Mesothelial cell of epicardium (in vitro differentiated cells): ENCODE measurements at places on chromosomes 16 and 17.

DNA sequence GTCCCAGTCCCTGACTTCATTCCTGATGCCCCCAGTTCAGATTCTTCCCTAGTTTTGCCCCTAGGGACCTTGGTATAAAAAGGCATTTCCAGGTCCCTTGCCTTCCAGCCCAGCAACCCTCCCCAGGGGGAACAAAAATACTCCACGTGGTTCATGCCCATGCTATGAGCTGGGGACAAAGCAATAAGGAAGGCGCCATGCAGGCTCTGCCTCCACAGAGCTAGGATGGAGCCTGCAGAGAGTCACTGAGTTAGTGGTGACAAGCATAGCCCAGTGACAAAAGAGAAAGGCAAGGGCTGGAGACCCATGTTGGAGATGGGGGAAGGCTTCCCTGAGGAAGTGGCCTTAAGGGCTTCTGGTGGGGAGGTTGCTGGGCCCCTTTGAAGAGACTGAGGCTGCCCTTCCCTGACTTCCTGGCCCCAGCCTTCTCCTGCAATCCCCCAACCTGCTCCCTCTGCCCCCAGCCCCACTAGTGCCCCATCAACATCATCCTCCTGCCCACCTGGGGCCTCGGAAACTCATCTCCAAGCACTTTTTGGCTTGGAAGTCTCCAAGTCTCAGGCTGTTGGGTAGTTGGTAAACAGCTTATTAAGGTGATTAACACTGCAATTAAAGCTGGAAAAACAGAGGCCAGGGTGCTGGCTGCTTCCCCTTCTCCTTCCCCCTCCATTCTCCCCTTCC is 9.6 kb downstream of the DLX3 start:
- DNase-seq = no peak

- no peak for DNase-seq
These were observed 50.6 kb downstream of the CREBBP start for GRCh38 chr16:3829631-3830536.

DNA sequence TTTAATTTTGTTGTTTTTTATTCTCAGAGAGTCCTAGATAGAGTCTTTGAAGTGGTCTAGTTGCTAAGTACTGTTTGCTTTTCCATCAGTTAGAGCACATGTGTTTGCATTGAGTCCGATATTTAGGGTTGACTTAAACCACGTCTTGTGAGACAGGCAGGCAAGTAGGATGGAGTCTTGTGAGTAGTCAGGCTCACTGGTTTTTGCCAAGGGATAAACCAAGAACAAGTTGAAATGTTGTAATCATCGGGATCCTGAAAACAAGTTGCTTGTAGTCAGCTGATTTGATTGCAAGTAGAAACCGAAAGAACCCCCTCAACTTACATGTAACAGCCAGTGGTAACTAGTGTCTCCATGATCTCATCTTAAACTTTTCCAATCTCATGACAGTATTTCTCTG is 17.2 kb downstream of the ATP6V0A1 start:
- DNase-seq = no peak

DNA sequence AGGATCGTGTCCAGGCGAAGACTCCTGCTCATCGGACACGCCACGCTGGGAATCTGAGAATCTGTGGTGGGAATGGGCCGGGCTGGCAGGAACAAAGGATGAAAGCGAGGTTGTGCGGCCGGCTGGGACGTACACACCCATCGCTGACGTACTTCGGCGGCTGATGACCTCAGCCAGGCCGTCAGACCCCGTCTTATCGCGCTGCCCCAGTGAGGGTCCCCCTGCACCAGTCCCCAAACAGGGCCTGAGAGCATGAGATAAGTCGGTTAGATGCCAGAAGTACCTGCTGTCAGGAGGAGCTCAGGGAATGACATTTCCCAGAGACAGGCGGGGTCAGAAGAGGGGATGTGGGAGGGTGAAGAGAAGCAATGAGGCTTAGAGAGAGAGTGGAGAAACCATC is 16.0 kb upstream of the SP6 start:
- DNase-seq = no peak

DNA sequence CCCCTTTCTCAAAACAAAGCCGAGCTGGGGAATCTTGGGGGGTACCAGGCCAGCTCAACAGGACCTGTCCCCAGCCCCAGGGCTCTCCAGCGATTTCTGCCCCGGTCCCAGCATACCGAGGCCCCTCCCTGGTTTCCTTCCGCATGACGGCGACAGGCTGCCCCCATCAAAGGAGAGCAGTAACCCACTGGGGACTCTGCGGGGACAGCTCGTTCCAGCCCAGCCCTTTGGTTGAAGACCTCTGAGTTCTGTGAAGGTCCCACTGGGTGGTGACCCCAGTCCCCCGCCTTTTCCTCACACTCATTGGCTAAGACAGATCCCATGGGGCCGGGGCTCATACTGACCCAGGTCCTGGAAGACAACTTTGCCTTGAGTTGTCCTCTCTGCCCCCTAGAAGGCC is 4.1 kb downstream of the SMTNL2 start:
- no peak for DNase-seq

- DNase-seq = no peak
These were observed 308.2 kb upstream of the GOT2 start for GRCh38 chr16:59042301-59042700.

- DNase-seq = peak; percentile 75
These were observed at the start of gene FN3K for GRCh38 chr17:82734987-82735866. Gene FN3K, plus strand, starts transcription at chr17:82735615. Its CDS starts 22 bp downstream, at chr17:82735637.

DNA sequence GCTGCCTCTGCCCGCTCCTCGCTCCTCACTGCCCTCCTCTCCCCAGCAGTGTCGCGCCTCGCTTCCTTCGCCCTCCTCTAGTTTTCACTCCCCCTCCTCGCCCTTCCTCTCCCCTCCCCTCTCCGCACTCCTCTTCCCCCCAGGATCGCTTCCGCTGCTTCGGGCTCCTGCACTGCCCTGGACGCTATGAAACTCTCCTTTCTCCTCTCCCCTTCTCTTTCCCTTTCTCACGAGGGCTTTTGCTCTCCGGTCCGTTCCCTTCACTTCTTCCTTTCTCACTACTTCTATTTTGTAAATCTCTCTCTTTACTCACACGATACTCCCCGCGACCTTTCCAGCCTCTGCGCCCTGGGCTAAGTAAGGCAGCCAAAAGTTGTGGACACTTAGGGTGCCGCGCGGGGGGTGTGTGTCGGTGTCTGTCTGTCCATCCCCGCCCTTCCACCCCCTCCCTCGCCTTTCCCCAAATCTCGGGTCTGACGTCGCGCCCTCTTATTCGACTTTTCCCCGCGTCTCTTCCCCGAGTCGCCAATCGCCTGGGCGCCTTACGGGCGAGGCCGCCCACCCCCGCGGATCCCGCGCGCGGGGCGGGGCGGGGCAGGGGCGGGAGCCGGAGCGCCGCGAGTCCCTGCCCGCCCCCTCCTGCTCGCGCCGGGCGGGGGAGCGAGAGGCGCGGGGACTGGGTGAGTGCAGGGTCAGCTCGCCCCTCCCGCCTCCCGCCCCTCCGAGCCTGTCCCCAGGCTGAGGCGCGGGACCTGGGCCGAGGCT is at the start of gene IRX3:
IRX3 (minus strand) TSS at position 422 of the 765 bp plus-strand sequence. CDS start 737 bp downstream, outside the sequence.
- DNase-seq = peak; percentile 78

DNA sequence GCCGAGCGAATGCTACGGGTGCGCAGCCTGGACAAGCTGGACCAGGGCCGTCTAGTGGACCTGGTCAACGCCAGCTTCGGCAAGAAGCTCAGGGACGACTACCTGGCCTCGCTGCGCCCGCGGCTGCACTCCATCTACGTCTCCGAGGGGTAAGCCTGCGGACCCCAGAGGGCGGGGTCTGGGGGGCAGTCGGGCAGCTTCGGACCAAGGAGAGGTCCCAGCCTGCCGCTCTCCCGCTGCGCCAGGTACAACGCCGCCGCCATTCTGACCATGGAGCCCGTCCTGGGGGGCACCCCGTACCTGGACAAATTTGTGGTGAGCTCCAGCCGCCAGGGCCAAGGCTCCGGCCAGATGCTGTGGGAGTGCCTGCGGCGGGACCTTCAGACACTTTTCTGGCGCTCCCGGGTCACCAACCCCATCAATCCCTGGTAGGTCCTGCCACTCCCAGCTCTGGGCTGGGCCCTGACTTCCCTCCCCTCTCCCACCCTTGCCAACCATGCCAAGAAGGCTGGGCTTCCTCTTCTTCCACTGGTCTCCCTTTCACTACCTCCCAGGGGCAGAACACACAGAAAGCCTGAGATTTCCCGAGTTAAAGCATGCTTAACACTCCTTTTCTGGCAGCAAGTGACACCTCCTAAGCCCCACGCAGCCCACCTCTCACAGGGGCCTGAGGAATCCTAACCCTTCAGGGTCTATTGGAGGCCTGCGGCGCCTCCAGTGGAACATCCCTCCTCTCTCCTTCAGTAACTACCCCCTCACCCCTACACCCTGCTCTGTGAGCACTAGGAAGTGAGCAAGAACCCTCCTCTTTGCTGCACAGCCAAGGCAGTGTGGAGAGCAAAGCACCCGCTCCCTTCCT is 3.2 kb downstream of the NAGS start:
- no peak for DNase-seq

DNA sequence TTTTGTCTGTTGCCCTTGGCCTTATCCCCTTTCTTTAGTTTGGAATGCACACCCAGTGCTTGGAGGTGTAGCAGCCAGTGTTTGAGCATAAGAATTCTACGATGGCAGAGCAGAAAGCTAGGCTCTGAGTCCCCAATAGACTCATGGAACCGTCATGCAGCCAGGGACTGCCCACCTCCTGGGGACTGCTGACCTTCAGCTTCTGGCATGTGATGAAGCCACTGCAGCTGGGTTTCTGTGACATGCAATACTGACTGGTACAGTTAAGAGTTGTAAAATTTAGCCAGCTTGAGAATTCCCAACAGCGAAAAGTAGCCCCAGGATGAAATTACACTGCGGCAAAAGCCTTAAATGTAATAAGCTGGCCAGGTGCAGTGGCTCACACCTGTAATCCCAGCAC is 9.0 kb upstream of the MAP3K14 start:
- DNase-seq = no peak

- DNase-seq = no peak
These were observed 16.1 kb downstream of the TEKT5 start for GRCh38 chr16:10678655-10679054.

GRCh38 chr17:8698162-8698971 is 46.3 kb downstream of the CCDC42 start:
- peak; percentile 82 for DNase-seq

DNA sequence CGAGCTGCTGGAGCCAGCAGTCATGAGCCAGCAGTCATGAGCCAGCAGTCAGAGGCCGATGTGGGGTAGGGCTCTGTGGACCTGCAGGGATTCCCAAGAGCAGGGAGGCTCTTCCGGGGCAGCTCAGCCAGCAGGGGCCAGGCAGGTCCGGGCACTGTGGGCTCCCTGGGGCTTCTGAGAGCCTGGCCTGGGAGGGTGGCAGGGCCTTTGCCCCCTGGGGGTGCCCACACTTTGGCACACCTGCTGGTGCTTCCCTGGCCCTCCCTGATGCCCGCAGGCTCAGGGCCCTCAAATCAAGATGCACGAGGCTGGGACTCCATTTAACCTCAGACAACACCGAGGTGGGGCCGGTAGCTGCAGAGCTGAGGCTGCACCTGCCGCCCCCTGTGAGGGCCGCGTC is 18.1 kb downstream of the SOX8 start:
- no peak for DNase-seq

- DNase-seq = no peak
These were observed 8.8 kb downstream of the SBK1 start for GRCh38 chr16:28301154-28301553.

DNA sequence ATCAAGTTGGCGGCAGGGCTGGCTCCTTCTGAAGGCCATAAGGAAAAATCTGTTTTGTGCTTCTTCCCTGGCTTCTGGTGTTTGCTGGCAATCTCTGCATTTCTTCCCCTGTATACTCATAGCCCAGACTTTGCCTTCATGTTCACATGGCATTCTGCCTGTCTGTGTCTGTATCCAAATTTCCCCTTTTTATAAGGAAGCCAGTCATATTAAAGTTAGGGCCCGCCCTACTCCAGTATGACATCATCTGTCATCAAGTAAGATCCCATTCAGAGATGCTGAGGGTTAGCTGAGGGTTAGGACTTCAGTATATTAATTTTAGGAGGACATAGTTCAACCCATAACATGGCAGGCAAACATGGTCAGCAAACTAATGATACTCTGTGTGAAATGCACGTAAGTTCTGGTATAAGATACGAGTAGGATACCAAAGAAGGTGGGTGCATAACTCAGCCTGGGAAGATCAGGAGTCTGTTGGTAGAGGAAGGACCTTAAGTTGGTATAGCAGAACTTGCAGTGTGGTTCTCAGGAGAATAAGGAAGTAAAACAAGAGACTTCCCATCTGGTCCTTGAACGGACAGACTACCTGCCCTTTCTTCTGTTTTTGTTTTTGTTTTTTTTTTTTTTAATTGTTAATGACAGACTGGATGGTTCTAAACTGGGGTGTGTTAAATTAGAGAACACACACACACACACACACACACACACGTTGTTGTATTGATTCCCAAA is 13.9 kb downstream of the MAP2K6 start:
- DNase-seq = no peak
